ENCODE measurements at places on chromosomes 12 and 14.

GRCh38 chr12:31201382-31201781 lies 124.6 kb downstream of the SINHCAF start:
- no peak for DNase-seq

DNA sequence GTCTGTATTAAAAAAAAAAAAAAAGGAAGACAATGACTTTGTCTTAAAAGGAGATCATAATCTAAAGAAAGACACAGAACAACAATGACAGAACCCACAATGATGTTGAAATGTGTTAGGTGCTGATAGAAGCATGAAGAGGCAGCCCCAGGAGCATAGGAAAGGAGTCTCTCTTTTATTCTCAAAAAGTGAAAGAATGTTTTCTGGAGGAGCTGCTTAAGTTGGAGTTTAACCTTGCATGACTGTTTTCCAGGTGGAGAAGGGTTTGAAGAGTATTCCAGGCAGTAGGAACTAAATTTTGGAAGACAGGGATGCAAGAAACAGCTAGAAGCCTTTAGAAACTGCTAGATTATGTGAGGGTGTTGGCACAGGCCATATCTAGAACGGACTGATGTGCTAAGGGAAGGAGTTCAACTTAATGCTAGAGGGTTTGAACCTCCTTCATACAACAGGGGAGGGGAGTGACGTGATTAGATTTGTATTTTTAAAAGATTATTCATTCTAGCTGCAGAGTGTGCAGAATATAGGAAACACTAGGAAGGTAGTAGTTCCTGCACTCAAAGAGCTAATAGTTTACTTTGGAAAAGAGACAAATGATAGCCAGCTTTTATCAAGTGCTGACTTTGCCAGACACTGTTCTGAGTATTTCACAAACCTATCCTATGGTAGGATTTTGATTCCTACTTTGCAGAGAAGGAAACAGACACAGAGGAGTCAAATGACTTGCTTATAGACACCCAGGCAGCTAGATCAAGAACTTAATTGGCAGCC lies 4.6 kb upstream of the RPL6 start:
- DNase-seq: no peak

GRCh38 chr12:92802906-92803305 lies 100.1 kb downstream of the PLEKHG7 start:
- no peak for DNase-seq

DNA sequence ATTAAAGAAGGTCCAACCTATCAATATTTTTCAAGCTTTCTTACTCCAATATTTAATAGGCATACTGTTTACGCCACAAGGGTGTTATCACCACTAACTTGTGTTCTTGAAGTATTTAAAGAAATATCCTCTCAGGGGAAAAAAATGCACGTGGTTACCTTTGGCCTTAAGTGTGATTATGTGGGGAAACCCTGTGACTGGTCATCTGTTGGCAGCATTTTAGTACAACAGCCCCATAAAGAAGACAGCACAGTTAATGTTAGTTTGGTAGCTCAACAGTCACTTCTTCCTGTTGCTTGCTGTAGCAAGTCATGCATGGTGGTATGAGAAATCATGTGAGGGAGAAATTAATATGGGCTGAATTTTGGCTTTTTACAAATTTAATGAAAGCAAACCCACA lies 1021.5 kb upstream of the TMEM132C start:
- peak; percentile 44 for DNase-seq

DNA sequence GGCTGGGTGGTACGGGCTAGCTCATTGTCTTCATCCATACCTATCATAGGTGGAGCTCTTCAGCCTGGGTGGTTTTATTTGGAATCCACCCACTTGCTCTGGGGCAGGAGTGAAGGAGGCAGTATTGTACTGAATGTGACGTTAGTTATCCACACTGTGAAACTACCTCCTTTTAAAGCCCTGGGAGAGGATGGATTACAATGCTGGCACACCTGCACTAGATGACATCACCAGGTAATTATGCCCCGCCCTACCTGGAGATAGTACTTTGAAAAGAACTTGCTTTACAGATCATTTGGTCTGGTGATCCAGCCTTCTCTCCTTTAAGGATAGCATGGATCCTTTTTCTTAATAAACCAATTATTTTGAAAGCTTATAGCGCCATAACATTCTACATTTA lies 78.0 kb downstream of the B4GALNT3 start:
- DNase-seq: no peak

- DNase-seq: no peak
Observed at GRCh38 chr14:21867541-21867940, 193.9 kb upstream of the OR4E1 start.

DNA sequence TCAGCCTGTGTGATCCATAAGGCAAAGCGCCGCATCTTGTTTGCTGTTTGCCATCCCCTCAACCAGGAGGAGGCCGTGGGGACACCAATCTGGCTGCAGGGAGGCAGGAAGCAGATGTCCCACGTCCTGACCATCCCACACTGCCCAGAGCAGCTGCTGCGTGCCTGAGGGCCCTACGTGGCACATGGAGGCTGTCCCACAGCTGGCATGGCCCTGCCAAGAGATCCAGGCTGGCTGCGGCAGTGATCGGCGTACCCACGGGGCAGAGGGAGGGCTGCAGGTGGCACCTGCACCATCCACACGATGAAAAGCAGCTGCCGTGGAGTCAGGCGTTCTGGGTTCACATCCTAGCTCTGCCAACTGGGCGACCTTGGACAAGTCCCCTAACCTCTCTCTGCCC lies 42.0 kb downstream of the NCOR2 start:
- no peak for DNase-seq

GRCh38 chr14:34368971-34369647 lies 92.9 kb downstream of the SPTSSA start:
- no peak for DNase-seq

GRCh38 chr14:101134161-101134631 lies 230.7 kb upstream of the RTL1 start:
- DNase-seq: no peak
